Caudate nucleus (tissue), 63 donors: ENCODE measurements at places on chromosomes 1 and 21.

- no peak for DNase-seq
These were observed 39.2 kb upstream of the COL18A1 start for GRCh38 chr21:45365608-45366241.

DNA sequence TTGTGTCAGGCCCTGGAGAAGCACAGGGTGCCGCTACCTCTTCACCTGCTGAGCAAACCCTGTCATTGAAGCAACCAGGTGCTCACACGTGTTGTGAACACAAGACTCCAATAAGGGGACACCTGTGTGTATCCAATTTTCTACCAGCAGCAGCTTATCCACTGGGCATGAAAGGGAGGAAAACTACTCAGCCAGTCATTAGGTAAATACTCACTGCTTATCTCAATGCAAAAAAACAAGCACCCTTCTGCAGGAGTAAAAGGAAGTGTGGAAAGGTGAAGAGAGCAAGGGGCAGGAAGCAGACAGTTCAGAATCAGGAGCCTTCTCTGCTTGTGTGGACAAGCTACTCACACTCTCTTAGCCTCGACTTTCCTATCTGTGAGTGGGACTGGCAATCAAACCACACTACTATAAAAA is 148.9 kb downstream of the ETS2 start:
- DNase-seq = no peak

DNA sequence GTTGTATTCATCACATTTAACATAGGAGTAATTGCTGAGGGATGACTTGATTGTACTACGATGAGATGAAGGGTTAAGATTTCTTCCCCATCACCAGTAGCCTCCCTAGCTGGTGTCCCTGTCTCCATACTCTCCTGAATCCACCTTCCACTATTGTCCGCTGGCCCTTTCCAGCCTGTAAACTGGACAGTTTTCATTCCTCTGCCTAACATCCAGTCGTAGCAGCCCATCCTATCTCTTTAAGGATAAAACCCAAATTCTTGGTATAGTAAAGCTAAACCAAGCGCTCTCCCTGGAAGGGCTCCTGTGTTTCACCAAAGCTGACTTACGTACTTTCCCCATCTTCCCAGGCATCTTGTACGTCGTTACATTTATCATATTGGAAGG is 670 bp downstream of the COX20 start:
- DNase-seq = no peak

DNA sequence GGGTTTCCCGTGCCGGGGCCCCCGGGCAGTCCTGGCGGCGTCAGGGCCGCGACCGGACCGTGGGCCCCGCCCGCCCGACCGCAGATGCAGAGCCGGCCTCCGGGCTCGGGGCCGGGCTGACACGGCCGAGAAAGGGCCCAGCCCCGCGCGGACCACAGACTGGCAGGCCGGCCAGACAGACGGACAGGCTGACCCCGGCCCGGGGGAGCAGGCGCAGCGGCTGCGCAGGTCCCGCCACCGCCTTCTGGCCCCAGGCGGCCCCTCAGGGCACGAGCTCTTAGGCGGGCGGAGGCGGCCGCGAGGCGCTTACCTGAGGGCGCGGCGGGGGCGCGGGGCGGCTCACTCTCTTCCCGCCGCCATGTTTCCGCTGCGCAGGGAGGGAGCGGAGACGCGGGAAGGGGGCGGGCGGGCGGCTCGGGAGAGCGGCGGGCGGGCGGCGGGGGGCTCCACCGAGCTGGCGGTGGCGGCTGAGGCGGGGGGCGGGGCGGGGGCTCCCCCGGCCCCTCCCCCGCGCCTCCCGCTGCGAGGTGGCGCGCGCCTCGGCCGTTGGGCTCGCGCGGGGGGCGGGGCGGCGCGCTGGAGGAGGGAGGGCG is at the start of gene SCMH1:
SCMH1 (minus strand) TSS at position 558 of the 593 bp plus-strand sequence. CDS start 56,173 bp downstream, outside the sequence.
- peak; percentile 36 for DNase-seq

GRCh38 chr1:61293986-61294504 is 211.7 kb downstream of the NFIA start:
- no peak for DNase-seq

- no peak for DNase-seq
These were observed 9.1 kb downstream of the NES start for GRCh38 chr1:156667968-156668709.

- no peak for DNase-seq
These were observed 2.1 kb downstream of the PLA2G2D start for GRCh38 chr1:20117236-20117635.

DNA sequence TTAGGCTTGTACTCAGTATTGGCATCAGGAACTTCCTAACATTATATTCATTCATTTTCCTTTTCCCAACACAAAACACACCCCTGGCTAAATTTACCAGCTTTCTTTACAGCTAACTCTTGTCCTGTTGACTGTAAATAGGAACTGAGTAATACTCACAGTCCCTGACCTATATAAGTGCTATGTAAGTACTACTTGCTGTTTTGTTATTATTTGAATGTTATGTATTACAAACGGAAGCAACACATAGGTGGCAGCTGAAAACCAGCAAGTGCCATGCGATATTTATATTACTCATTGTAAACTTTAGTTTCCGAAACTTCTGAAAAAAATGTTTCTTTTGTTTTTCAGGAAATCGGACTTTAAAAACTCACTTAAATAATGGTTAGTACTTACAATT is 21.5 kb downstream of the PTGER3 start:
- DNase-seq = no peak

DNA sequence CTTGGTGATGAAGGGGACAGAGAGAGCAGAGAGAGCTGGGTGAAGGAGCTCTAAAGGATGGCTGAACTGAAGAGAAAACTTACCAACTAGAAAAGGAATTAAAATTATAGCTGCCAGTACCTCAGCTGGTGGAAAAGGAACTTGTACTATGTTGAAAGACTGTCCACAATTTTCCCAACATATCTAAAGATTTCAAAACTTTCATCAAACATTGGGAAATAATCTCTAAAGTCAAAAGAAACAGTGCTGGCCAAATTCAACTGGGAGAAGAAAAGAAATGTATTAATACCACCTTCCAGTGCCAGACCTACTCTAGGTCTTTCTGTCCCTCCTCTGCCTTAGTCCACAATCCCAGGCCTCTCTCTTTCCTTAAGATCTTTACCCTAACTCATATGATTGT is 6.1 kb downstream of the SMG5 start:
- DNase-seq = no peak

- no peak for DNase-seq
These were observed 329.0 kb downstream of the OLFM3 start for GRCh38 chr1:101667761-101668160.

DNA sequence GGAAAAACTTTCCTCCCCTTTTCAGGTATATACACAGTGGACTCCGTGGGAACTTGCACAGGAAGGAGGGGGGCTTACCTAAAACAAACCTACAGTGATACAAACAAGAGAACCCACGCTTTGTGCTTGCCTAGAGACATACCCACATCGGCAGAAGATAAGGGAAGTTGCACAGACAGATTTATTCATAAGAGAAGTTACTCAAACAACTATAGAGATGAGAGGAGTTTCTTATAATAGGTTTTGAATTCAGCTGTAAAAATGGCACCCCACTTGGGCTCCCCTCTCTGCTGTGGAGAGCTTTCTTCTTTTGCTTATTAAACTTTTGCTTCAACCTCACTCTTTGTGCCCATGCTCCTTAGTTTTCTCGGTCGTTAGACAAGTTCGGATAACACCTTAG is 1.8 kb upstream of the DUSP12 start:
- no peak for DNase-seq

DNA sequence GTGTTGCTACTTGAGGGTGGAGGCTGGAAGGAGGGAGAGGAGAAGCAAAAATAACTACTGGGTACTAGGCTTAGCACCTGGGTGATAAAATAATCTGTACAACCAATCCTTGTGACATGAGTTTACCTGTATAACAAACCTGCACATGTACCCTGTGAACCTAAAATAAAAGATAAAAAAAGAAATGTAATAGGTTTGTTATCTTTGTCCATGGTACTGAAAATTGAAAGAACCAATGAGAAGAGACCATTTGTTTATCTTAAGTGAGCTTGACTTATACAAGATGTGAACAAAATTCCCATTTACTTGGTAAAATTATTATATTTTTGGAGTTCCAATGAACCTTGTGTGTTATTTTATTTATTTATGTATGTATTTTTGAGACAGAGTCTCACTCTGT is 11.1 kb upstream of the USP25 start:
- DNase-seq = no peak

GRCh38 chr1:225485226-225485625 is 57.4 kb upstream of the LBR start:
- DNase-seq = no peak
